ENCODE measurements at places on chromosomes 1 and 21.

GRCh38 chr1:109482242-109482641, 1.5 kb upstream of the ATXN7L2 start:
- DNase-seq: no peak

DNA sequence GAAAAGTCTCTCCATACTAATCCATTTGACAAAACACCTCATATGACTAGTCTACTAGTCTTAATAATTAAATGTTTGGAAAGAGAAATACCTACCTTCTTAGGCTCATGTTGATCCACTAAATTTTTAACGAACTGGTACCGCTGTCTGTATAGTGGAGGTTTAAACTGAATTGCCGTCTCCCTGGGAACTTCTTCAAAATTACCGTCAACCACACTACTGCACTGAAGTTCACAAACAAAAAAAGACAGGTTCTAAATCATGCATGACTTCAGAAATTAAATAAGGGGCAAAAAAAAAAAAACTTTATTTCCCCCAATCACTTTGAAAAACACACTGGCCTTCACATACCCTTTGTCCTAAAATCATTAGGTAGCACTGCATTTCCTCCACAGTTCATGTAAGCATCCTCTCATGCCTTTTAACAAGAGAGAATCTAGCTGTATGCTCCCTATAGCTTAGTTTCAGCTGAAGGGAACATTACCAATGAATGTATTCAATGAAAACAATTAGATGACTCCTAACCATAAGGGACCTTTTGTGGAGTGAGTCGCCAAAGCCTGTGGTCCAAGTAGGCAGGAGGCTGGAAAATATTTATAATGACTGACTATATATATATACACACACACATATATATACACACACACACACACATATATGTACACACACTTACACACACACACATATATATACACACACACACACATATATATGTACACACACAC, 3.4 kb downstream of the HENMT1 start:
- no peak for DNase-seq

GRCh38 chr1:164433141-164433817, 125.7 kb upstream of the PBX1 start:
- no peak for DNase-seq

DNA sequence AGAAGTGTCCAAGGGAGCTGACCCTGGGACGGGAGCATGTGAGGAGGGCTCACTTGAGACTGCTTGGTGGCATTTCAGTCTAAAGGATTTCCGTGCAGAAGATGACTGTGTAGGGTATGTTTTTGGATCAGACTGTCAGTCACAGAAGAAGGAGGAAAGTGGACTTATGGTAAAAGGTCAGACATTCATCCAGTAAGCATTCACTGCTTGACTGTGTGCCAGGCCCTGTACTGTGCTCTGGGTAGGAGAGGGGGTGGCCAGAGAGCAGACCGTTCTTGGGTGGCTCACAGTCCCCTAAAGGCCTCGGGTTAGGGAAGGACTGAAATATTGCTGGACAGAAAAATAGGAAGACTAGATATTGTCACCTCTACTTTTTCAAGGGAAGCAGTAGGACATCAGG, 2.1 kb upstream of the SERINC2 start:
- DNase-seq: peak; percentile 32

- no peak for DNase-seq
Measured at GRCh38 chr1:157771661-157772425, 5.1 kb downstream of the FCRL2 start.

GRCh38 chr1:13707164-13707563, 7.2 kb downstream of the PRDM2 start:
- no peak for DNase-seq

DNA sequence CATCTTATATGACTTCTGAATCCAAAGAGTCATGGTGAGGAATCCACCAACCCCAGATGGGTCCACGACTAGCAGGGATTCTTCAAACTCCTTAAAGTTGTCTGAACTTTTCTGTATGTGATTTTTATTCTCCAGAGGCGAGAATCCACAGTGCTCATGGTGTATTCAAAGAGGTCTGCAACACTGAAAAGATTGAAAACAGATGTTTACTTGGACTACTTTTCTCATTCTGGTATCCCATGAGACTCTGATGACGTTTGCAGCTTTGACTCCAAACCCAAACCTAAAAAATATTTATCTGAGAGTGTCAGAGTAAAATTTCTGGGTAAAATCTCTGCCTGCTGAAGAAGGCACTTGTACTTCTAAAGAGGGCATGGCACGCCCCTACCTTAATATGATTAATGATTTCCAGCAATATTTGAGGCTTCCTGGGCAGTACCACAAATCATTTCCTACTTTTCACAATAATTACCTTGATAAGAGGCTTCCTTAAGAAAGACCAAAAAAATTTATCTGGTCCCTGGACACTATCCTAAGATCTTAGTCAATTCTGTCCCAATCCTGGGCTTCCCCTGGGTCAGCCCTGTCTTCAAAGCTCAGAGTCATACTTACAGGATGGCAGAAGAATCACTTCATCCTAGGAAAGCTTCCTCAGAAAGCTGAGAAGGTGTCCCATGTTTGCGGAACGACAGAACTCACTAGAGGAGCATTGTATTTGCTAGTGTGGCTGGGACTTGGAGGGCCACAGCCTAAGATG, 76.5 kb upstream of the MAP10 start:
- no peak for DNase-seq

- no peak for DNase-seq
Measured at GRCh38 chr1:56501426-56501825, 77.9 kb downstream of the PLPP3 start.

DNA sequence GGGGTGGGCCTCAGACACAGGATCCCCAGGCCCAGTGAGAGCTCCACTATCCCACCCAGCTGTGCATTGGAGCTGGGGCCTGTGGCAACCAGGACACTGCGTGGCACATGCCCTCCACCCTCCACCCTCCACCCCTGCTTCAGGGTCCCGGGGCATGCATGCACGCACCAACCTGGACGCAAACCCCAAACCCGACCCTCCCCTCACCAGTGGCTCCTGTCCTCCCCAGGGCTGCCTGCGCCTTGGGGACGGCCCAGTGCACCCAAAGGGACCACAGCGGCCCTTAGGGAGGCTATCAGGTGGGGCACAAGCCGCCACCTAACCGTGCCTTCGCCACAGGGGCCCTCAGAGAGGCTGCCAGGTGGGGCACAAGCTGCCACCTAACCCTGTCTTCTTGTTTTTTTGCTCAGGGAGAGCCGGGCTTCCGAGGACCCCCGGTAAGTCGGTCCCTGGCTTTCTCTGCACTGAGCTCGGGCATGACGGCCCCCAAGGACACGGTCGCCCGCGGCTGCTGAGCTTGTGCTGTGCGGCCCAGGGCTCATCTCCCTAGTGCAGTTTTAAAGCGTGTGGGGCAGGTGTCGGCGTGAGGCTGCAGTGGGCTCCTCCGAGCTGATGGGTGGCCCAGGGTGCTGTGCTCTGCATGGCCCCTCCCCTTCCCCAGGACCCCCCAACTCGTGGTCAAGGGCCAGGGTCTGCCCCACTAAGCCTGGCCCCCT, 47.9 kb downstream of the SLC19A1 start:
- DNase-seq: no peak

DNA sequence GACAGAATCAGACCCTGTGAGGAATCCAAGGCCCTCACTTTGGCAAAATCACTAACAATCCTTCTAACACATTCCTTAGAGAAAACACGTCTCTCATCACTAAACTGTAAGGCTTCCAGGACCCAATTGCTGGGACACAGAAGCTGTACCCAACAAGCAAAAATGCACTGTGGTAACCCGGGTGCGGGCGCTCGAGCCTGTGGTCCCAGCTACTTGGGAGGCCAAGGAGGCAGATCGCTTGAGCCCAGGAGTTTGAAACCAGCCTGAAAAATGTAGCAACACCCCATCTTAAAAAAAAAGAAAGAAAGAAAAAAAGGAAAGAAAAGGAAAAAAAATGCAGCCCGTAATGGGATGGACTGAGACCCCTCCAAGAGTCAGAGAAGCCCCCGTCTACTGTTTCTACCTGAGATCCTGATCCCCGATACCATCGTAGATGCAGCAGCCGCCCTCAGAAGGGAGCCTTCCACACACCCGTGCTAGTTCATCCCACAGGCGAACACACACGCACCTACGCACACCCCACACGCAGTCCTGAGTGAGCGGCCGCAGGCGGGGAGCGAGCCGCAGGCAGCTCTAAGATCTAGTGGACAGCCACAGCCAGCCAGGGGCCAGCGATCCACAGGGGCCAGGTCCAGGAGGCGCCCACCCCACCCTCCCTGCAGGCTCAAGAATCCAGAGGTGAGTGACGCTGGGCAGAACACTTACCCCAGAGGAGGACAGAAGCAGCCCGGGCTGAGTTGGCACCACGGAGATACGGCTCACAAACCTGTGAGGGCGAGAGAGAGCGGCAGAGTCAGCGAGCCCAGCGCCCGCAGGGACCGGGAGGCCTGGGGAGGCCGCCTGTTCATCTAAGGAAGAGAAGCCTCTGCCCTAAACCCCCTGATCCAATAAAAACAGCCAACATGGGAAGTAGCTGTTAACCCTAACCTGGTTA, 20.1 kb downstream of the WDR4 start:
- no peak for DNase-seq

GRCh38 chr1:44407430-44408211, 2.6 kb downstream of the RNF220 start:
- peak; percentile 52 for DNase-seq

DNA sequence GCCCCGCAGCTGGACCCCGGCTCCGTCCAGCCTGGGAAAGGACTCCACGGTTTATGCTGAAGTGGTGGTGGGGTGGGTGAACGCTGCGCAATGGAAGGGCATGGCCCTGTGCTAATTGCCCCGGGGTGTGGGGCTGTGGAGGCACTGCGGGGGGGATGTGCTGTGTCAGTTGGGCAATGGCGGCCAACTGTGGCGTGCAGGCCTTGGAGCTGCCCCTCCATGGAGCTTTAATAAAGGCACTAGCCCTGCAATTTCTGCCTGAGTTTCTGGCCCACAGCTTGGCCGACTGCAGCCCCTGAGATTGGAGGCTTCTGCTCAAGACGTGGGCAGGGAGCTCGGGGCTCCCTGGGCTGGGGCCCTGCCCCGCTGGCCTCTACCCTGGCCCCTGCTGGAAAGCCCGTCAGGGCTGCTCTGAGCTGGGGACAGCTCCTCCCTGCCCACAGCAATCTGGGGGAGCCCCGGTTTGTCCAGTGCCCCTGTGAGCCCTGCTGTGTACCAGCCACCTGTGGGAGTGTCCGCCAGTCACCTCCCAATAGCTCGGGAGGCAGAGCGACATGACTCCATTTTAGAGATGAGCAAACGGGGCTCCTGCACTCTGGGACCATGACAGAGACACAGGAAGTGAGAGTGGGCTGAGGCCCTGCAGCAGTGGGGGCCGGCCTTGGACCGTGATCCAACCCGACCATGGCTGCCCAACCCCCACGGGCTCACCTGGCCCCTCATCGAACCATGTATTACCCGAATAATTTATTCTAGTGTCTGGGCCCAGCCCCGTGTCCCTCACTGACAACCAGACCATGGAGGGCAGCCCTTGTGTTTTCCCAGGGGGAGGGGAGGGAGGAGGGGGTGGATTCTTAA, 8.7 kb upstream of the TNFRSF14 start:
- DNase-seq: no peak

DNA sequence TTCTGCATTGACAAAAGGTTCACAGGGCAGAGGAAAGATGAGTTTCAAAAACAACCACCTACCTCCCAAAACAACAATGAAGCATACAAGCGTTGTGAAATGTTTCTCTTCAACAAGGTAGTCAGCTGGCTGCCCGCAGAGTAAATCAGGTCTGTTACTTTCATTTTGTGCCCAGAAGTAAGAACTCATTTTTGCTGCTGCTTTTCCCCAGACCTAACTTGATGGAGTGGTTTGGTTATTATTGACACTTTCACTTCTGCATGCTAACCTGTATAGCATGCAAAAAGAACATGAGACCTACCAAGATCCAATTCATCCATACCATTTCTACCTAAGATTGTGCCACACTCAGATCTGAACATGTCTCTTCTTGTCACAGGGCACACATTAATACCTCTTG, 1.3 kb downstream of the SLC9C2 start:
- DNase-seq: no peak

DNA sequence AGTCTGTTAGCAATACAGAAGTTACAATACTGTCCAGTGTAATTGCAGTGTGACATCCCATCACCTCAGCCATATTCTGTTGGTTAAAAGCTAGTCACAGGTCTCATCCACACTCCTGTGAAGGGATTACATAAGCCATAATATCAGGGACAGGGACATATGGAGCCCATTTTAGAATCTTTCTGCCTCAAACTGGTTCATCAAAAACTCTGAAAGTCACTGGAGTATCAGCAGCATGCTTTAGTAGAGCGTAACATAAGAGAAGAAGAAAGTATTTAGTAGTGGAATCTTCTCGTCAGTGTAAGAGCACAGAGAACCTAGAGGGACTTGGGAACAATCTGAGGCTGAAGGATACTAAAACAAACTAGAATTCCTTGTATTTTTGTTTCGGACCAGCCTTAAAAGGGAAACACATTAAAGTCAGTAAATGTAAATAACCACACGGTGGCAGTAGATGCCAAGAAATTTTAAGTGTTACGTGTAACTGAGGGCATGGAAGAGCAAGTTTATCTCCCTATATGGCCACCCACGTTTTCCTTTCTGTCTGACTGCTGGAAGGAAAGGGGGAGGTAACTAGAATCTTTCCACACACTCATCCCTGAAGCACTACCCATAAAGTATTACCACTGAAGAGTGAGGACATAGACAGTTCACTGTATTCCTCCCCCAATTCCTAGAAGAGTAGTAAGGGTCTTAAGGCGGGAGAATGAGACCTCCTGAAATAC, 41.6 kb upstream of the AGL start:
- peak; percentile 89 for DNase-seq

DNA sequence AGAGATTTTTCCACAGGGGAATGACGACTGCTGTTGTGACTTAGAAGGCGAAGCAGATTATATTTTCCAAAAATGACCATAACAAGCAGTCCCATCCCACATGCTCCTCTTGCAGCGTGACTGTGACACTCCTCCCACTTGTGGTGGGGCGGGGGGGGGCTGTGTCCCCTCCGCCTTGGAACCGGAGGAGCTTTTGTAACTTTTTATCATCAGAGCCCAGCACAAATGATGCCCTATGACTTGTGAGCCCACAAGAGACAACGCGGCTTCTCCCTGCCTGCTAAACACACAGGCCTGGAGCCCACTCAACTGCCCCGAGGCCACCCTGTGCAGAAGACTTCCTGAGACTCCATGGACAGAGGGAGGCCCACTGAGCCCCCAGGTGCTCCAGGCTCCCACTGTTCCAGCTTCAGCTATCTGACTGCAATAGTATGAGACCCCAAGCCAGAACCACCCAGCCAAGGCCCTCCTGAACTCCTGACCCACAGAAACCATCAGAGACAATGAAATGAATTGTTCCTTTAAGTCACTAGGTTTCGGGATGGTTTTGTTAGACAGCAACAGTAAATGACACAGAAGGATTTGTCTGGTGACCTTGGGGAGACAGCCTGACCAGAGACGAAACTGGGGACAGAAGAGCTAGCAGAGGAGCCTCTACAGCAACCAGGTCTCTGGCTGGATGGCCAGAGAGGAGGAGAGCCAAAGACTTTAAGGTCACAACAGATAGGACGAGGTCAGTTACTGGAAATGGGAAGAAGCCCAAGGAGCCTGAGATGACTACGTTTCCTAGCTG, 58.8 kb downstream of the CAPZB start:
- no peak for DNase-seq

- no peak for DNase-seq
Measured at GRCh38 chr21:37223804-37224345, 43.3 kb downstream of the VPS26C start.

- DNase-seq: no peak
Measured at GRCh38 chr1:92488416-92488815, 1.7 kb upstream of the GFI1 start.

Data from astrocyte of the hippocampus (primary cell).